ENCODE measurements at places on chromosomes 3 and 15.

DNA sequence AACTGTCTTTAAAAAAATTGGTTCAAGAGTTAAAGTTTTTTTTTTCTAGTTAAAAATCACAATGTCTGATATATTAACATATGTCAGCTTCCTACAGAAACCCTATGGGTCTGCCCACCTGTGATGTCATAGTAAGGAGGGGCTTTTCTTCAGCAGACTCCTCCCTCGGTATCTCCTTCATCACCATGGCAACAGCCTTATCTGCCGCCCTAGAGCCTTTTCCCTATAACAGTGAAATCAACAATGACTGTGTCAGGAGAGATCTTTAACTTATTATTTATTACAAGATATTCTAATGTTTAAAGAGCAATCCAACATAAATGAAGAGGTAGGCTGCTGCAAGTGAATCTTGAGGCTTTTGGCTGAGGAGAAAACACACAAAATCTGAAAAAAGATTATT lies 138.7 kb downstream of the PEX5L start:
- DNase-seq: peak; percentile 76

DNA sequence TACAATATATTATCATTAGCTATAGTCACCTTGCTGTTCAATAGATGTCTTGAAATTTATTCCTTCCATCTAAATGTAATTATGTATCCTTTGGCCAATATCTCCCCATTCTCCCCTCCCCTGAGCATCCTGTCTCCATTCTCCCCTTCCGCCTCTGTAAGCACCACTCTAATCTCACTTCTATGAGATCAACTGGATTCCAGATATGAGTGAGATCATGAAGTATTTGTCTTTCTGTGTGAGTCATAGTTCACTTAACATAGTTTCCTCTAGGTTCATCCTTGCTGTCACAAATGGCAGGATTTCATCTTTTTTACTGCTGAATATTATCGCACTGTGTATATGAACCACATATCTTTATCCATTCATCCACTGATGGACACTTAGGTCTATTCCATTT lies 148.8 kb upstream of the NDN start:
- DNase-seq: no peak

GRCh38 chr3:13451301-13451673 lies 28.8 kb upstream of the HDAC11 start:
- no peak for DNase-seq

DNA sequence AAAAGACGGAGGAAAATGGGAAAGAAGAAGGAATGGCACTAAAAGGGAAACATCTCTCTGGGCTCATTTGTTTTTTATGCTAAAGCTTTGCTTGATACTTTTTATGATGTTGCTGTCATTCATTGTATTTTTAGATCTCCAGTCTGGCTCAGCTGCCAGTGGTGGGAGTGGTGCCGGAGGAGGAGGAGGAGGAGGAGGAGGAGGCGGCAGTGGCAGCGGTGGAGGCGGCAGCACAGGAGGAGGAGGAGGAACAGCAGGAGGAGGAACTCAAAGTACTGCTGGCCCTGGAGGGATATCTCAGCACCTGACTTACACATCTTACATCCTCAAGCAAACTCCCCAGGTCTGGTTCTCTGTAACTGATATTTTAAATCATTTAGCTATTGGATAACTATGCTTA lies 49.6 kb downstream of the MAP6D1 start:
- no peak for DNase-seq

DNA sequence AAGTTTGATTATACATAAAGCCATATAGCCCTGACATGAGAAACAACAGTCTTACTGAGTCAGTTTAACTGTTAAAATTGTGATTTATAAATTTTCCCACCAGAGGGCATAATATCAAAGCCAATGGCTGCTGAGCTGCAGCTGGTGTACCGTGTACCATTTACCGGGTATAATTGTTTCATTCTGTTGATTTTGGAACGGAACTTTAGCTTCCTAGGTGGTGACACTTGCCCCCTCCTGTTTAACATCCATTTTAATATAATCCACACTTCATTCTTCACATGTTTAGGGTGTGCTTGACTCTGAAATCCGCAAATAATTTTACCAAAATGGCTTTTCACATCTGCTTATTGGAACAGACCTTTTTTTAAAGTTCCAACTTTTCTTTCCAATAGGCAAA lies 72.8 kb downstream of the SLC9A9 start:
- DNase-seq: peak; percentile 76

- peak; percentile 47 for DNase-seq
Measured at GRCh38 chr15:66901336-66902100, 163.9 kb upstream of the SMAD3 start.

DNA sequence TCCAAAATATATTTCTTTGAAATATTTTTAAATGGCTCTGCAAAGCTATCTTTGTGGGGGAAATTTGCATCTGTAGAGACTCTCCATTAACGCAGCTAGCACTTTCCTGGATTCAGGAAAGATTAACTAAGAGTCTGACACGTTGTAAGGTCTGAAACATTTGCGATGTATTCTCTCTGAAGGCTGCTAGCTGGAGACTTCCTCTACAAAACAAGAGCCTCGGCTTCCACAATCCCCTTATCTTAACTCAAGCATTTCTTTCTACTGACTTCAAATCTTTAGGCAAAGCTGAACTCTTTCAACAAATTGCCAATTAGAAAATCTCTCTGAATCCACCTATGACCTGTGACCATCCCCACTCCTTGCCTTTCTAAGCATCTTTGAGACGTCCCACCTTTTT lies 250.5 kb downstream of the KLF13 start:
- DNase-seq: no peak

DNA sequence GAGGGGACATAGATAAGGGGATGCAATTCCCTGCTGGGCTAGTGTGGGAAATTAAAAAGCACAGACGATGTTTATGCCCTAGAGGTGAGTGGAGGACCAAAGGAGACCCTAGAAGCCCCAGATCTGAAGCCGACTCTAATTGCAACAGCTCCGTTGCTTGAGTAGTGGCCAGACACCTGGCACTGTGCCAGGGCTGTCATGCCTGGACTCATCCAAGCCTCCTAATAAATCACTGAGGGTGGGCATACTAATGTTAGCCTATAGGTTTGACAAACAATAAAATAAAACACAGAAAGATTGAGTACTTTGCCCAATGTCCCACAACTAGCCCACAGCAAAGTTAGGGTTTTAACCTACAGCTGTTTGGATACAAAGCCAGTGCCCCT lies 25.4 kb upstream of the MRPS22 start:
- peak; percentile 20 for DNase-seq

GRCh38 chr15:29857221-29857789 lies 35.0 kb upstream of the TJP1 start:
- DNase-seq: no peak

DNA sequence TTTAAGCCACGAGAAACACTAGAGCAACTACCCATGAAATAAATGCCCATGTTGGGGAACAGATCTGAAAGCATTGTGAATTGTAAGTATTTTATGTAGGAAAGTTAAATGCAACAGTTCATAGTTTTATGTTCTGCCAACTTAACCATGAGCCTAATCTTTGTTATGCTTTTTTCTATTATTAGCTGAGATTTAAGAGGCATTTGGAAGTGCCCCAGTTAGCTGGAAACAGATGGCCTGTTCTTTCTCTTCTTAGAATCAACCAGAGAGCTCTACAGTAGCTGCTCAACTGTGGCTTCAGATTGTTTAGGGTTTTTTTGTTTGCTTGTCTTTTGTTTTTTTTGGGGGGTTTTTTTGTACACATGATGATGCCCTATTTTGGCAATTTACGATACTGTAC lies 284.4 kb downstream of the KCNH8 start:
- no peak for DNase-seq

- no peak for DNase-seq
Measured at GRCh38 chr15:92968926-92969651, 69.0 kb downstream of the CHD2 start.

DNA sequence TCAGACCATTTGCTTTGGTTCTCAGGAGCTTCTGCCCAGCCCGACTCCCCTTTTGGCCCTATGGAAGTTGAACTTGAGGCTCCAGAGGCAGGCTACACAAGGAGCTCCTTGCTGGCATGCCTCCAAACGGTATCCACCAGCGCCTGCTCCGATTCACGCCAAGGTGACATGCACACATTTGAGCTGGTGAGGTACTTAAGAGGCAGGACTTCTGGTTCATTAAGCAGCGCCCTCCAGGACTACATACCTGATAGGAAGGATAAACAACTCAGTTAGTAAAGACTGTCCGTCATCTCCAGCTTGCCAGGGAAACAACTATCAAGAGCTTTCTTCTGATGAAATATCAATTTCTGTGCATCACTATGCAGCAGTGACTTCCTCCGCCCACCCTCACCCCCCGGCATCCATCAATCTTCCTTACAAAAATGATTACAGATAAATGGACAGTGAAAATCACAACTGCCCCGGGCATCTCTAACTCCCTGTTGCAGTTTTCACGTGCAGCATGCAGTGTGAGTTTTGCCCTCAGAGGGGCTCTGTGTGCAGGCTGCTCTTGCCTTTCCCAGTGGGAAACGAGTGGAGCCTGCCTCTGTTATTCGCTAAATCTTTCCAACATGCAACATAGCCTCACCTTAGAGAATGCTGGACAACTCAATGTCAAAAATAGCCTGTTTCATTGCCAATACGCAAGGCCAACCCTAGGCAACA lies 122.9 kb downstream of the ARRDC4 start:
- no peak for DNase-seq

DNA sequence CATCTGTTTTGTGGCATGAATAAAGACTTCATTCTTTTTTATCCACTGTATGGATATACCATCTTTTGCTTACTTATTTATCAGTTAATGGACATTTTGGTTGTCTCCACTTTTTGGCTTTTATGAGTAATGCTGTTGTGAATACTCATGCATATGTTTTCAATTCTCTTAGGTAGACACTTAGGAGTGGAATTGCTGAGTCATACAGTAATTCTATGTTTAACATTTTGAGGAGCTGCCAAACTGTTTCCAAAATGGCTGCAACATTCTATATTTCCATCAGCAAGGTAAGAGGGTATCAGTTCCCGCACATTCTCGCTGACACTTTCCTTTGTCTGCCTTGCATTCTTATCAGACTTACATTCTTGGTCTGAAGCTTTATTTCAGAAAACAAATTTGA lies 191.1 kb downstream of the WNT5A start:
- DNase-seq: no peak

DNA sequence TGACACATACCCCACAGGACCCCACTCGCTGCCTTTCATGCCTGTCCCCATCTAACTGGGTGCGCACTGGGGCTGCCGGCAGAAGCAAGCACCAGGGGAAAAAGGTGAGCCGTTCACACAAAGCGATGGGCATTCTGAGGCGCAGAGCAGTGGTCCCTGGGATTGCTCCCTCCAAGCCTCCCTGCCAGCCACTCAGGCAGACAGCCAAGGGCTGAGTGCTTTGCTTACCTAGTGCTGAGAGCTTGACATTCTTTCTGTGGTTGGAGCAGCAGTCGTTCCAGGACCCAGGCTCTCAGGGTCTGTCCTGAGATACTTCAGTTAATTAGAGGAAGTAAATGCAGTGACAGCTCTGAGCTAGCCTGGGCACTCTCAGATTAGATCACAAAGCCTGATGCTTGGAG lies 5.7 kb downstream of the ESYT3 start:
- no peak for DNase-seq

- no peak for DNase-seq
Measured at GRCh38 chr15:87602371-87602770, 654.2 kb downstream of the NTRK3 start.

- DNase-seq: no peak
Measured at GRCh38 chr3:113210604-113211329, 590 bp upstream of the BOC start.

- no peak for DNase-seq
Measured at GRCh38 chr15:96342406-96343112, 12.1 kb downstream of the NR2F2 start.

DNA sequence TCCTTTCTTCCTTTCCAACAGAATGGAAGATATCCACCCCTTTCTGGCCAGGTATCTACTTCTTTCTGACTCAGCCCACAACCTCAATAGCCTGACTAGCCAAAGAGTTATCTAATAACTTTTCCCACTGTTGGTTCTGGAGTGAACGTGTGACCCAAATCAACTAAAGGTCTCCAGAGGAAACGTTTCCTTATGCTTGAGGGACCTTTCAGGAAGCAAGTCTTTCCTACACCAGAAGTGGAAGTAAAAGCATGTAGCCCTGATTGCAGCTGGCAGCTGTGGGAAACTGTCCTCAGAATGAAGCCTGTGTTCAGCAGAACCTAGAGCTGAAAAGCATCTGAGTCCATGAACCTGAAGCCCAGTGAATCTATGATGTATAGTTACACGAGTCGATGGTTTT lies 34.7 kb upstream of the PHLDB2 start:
- DNase-seq: no peak

DNA sequence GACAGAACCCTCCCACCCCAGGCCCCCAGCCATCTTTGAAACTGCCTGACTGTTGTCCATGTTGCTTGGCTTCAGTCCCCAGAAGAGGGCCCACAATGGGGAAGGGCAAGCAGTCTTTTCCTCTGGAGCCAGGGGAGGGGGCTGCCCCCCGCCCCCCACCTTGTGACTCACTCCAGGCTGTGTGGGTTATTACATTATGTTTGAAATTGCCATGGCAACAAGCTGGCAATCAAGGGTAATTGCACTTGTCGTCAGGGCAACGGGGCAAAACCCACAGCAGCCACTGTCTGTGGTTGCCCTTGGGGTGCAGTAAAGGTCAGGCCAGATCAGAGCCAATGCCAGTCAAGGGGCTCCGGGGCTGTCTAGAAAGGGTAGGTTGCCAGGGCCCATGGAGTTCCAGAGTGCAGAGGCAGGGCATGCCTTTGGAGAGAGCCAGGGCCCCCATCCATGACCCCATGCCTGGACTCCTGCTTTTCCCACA lies 3.1 kb upstream of the CAMKV start:
- DNase-seq: peak; percentile 63

GRCh38 chr3:105686278-105686897 lies 182.4 kb downstream of the CBLB start:
- no peak for DNase-seq

- no peak for DNase-seq
Measured at GRCh38 chr15:78790027-78790426, 21.2 kb downstream of the ADAMTS7 start.

- no peak for DNase-seq
Measured at GRCh38 chr3:196344663-196345062, 6.5 kb upstream of the TM4SF19 start.

- DNase-seq: no peak
Measured at GRCh38 chr3:156776871-156777270, 49.3 kb upstream of the LEKR1 start.

DNA sequence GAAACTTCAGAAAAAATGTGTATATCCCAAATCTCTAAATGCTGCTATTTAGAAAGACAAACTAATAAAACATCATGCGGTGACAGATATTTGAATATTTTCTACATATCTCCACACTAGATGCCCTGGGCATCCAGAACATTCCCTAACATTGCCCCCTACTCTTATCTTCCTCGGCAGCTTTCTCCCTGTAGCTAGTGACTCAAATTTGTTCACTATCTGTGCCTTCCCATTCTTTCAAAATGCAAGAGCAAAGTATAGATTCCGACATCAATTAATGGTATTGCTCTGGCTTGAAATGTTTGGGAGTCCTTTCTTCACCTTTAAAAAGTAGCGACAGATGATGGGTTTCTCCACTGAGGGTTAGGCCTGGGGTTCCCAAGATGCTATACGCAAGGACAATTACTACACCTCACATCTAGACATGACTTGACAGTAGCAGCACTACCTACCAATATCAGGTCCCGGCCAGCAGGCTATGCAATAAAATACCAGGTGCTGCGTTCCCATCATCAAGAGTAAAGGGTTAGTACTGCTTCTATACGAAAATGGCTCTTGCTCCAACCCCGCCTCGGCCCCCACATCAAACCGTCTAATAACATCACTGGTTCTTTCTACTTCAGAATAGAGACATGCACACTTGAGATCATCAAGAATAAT lies 631 bp downstream of the UBR1 start:
- DNase-seq: peak; percentile 4

Data from brain (organoid and tissue), 16 donors.